ENCODE measurements at places on chromosomes 3 and 15. TPM values are rescaled to one million over a fixed set of nuclear protein-coding genes. Genes with fewer than 3 reads are reported as not detected.

SLC24A1 gene
- 9.6 TPM for total RNA-seq

DNA sequence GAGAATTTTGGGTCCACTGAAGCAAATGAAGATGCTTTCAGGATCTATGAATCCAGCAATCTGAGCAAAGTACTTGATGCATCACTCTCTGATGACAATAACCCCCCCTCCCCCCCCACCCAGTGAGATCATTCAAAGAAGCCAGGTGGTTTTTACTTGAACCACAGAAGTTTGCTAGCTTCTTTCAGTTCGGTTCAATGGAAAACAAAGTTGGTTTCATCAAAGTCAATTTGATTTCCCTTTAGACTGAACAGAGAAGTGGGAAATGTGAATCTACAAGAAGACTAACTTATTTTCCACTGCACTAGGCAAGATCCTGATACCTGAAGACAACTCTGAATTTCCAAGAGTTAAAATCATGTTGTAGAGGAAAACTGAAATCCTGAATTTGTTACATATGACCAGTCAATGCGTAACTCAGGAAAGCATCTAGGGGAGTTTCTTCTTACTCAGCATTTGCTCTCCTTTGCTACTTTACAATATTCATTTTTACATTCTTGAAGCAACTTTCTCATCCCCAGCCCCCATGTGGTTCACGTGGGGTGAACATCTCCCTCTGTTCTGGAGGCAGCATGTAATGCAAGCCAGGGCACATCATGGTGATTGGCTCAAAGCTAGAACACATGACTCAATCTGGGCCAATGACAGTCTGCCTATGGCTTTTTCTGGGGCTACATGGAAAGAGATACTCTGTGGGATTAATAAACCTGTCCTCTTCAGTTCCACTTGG lies 572.6 kb downstream of the FOXP1 start:
- no peak for DNase-seq

DNA sequence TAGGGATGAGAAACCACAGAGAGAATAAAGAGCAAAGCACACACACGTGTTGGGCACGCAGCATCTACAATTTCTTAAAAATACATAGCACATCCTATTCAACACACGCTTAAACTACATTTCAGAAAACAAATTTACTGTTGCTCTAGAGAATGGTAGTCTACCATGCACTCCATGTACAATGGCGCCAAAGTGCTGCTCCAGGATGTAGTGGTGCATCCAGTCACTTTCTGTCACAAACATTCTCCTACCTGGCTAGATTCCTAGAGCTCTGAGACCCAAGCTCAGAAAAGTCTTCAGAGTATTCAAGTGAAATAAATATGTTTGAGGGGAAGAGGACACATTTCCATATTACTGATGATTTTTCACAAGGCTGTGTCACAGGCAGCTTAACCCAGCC lies 374.3 kb downstream of the CTNNB1 start:
- no peak for DNase-seq

DNA sequence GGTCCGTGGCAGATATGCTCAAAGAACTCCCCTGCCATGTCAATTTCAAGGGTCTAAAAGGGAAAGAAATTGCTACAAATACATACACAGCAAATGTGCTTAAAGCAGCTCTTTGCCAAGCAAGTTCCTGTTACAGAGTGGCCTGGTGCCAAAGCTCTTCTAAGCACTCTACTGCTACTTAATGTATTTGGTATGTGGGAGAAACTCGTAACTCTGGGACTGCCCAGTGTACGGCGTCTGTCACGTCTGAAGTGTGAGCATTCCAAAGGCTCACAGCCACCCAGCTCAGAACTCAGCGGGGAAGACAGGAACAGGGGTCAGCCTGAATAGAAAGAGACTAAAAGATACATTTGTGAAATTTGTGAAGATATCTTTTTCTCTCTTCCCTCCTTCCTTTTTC lies 54.6 kb downstream of the RBMS3 start:
- DNase-seq, result no peak

ZNF80 gene
- not detected for total RNA-seq

DNA sequence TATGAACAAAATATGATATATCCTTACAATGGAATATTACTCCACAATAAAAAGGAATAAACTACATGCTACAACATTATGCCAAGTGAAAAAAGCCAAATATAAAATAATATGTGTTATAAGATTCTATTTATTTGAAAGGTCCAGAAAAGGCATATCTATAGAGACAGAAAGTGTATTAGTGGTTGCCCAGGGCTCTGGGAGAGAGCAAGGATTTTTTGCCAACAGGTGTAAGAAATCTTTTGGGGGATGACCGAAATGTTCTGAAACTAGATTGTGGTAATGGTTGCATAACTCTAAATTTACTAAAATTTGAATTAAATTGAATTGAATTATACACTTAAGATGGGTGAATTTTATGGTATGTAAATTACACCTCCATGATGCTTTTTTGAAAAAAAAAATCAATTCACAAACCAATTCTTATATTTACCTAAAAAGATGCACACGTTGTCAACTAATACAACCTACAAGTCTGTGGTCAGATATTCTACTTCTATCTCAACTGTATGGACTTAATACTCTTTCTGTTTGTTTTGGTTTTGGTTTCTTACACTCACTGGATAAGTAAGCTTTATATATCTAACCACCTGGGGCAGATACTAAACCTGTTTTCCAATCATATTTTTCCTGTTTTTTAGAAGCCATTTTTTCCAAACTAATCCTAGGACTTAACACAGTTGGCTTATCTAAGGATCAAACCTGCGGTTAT lies 75.8 kb downstream of the FBN1 start:
- no peak for DNase-seq

ACOX2 gene
- total RNA-seq, result 12.8 TPM
